ENCODE measurements at places on chromosomes 2 and 18.

DNA sequence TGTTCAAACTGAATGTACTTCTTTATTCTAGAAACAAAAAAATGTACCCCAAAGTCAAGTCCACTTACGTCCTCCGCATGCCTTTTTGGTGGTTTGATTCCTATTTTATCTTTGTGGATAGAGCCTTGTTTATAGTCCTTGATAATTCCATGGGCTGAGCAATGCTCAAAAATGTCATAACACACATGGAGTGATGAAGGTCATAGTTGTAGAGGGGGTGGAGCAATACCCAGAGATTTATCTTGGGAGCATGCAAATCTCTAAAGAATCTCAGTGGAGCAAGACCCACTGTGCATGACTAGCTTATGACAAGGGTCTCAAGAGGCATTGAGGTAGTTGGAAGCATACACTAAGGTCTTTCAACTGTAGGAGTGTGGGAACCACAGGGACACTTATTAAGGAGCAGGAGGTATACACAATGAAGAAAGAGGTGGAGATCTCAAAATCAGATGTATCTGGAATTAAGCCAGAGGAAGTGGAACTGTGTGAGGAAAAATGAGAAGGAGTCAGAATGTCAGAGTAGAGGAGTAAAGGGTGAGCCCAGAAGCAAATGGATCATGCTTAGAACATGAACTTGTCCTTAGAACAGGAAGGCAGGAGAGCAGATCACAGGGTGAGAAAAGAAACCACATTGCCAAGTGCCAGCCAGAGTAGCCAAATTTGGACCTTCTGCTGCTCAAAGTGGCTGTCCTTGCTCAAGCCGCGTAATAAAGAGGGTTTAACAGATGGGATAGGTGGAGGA, 68.1 kb upstream of the STK39 start:
- DNase-seq, result no peak

DNA sequence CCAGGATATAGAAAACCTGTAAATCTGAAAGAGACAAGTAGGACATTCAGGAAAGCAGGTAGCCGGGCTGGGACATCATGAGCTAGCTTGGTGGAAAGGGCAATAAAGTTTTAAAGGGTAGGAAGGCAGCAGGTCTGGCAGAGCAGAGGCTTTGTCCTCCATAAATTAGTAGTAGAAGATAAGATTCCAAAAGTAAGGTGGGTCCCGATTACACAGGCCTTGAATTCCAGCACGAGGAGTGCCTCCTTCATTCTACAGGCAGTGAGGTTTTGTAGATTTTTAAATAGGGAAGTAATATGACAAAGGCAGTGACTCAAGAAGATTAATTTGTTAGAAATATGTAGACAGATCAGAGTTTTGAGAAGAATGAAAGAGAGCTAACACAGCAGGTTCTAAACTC, 160.7 kb downstream of the DTNB start:
- DNase-seq, result no peak

GRCh38 chr2:62200291-62200841, 4.5 kb downstream of the B3GNT2 start:
- no peak for DNase-seq

DNA sequence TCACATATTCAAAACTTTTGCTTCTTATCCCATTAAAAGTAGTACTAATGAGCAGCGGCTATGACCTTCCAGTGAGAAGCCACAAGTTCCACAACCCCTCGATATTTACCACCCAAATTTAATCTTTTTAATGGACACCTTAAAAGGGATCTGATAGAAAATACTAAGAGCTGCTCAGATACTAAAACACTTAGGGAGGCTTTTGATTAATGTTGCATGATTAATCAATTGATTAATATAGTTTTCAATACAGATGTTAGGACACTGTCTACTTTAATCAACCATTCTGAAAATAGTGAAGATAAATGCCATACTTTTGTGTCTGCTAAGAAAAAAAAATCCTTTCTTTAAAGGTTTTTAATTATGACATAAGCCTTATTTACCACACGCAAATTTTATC, 1312.8 kb upstream of the ACVR2A start:
- DNase-seq, result no peak

DNA sequence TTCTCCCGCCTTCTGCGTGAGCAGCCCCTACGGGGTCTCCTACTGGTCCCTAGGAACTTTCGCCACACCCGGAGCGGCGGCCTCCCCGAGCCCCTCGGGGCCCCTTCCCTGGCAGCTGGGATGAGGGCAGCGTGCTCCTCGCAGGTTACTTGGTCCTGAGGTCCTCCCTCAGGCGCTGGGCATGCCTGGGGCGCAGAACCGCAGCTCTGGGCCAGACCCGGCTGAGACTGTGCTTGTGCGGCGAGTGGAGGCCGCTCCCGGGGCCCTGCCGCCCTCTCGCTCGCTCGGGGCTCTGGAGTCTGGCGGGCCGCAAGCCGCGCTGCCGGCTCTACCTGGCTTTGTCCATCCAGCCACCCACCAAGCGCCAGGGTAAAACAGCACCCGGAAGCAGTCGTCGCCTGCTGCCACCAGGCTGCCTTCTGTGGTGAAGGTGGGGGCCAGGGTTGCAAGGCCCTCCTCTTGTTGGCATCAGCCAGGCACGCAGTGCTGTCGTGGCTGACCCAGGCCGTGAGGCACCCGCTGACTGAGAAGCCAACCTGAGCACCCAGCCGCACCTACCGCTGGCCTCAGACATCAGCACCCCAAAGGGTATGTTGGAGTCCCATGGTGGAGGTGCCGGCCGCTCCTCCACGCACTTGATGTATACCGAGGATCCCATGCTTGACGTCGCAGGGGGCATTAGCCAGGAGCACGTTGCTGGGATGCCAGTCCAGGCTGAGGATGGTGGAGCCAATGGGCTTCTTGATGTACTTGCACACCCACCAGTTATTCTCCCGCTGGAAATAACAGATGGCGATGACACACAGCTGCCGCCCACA, 46.1 kb upstream of the PTH2R start:
- no peak for DNase-seq

- DNase-seq, result no peak
These were observed 332.7 kb downstream of the ZNF521 start for GRCh38 chr18:25019086-25019860.

GRCh38 chr2:67451086-67451832, 54.1 kb downstream of the ETAA1 start:
- no peak for DNase-seq

DNA sequence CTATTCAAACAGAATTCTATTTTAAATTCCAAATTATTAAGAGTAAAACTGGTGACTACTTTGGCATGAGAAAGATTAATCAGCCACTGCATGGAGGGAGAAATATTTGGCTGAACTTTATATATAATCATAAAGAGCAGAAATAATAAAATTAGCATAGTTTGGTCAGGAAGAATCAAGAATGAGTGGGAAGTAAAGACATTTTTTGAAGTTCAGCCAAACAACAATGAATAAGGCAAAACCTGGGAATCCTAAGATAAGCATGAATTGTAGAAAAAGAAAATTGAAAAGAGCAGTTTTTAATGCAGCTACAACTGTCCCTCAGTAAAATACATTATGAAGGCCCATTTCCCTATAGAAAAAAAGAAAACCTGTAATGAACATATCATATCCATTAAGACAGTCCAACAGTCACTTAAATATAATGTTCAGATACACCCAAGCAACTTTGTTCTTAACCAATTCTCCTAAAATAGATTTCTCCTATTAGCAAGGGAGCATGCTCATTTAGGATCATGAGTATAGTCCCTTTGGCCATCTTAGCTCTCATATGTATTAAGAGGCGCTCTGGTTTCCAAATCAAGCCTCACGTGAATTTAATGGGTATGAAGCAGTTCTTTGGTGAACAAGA, 6.5 kb downstream of the TMEM17 start:
- DNase-seq, result no peak

GRCh38 chr2:19784456-19784855, 117.3 kb downstream of the TTC32 start:
- DNase-seq, result no peak

Data from HEK293T (cell line).